Fibroblast of lung (primary cell): ENCODE measurements at places on chromosomes 7 and 10. TPM values are rescaled to one million over a fixed set of nuclear protein-coding genes. Genes with fewer than 3 reads are reported as not detected.

NEBL gene
- 0.33 and 1.3 TPM in 2 replicates for total RNA-seq

ELAPOR2 gene
- 5.6 and 5.9 TPM in 2 replicates for total RNA-seq

MACC1 gene
- total RNA-seq: 0.26 and 0.33 TPM in 2 replicates

LRRC18 gene
- total RNA-seq: under 0.01 and 0.66 TPM in 2 replicates

ADRA2A gene
- total RNA-seq: under 0.01 TPM in 2 replicates

ADAMTS14 gene
- total RNA-seq: 1.8 and 4.1 TPM in 2 replicates

ATRNL1 gene
- total RNA-seq: 0.33 and 1.0 TPM in 2 replicates

CPVL gene
- total RNA-seq: 0.17 and 0.51 TPM in 2 replicates

CABCOCO1 gene
- total RNA-seq: 0.26 and 0.83 TPM in 2 replicates

UPP1 gene
- 9.0 and 11.7 TPM in 2 replicates for total RNA-seq

PSD gene
- total RNA-seq: 5.3 and 6.9 TPM in 2 replicates

PLEKHS1 gene
- total RNA-seq: not detected in 2 replicates

PAPOLB gene
- under 0.01 TPM in 2 replicates for total RNA-seq

GTF2IRD1 gene
- total RNA-seq: 10.0 and 14.7 TPM in 2 replicates

CRYGN gene
- total RNA-seq: 0.26 and 0.50 TPM in 2 replicates

FOXP2 gene
- total RNA-seq: 4.9 and 8.4 TPM in 2 replicates

C10orf143 gene
- 0.51 and 2.0 TPM in 2 replicates for total RNA-seq

YAE1 gene
- 36.3 and 42.4 TPM in 2 replicates for total RNA-seq

FXYD4 gene
- total RNA-seq: not detected in 2 replicates

ATOH7 gene
- total RNA-seq: under 0.01 TPM in 1 of 2 replicates, not detected in the other

PDK4 gene
- 2.8 and 3.1 TPM in 2 replicates for total RNA-seq

ACBD7 gene
- total RNA-seq: under 0.01 and 4.1 TPM in 2 replicates

SPDYE11 gene
- not detected in 2 replicates for total RNA-seq

ACTL6B gene
- not detected in 2 replicates for total RNA-seq

GBX1 gene
- total RNA-seq: not detected in 2 replicates

TWIST1 gene
- total RNA-seq: 23.9 and 31.2 TPM in 2 replicates

PARP12 gene
- 23.9 and 24.9 TPM in 2 replicates for total RNA-seq

TFPI2 gene
- 1.5 and 14.4 TPM in 2 replicates for total RNA-seq

MOGAT3 gene
- not detected in 2 replicates for total RNA-seq

CNPY1 gene
- total RNA-seq: not detected in 2 replicates

SFRP5 gene
- not detected in 2 replicates for total RNA-seq

SORCS1 gene
- total RNA-seq: under 0.01 TPM in 1 of 2 replicates, not detected in the other

C10orf88 gene
- 13.1 and 25.1 TPM in 2 replicates for total RNA-seq

GSAP gene
- 10.3 and 21.5 TPM in 2 replicates for total RNA-seq

INA gene
- under 0.01 and 0.50 TPM in 2 replicates for total RNA-seq

AGAP9 gene
- 2.1 and 2.8 TPM in 2 replicates for total RNA-seq
